ENCODE measurements at places on chromosomes 1 and 21. TPM values are rescaled to one million over a fixed set of nuclear protein-coding genes. Genes with fewer than 3 reads are reported as not detected.

Gene GJA5
- 17.9 TPM for polyA plus RNA-seq

- DNase-seq: no peak
Measured at GRCh38 chr1:26327956-26328362, 10.2 kb downstream of the CD52 start.

Gene SESN2
- 16.2 TPM for polyA plus RNA-seq

GRCh38 chr1:248688527-248689298 is 13.9 kb downstream of the OR14I1 start:
- no peak for DNase-seq

DNA sequence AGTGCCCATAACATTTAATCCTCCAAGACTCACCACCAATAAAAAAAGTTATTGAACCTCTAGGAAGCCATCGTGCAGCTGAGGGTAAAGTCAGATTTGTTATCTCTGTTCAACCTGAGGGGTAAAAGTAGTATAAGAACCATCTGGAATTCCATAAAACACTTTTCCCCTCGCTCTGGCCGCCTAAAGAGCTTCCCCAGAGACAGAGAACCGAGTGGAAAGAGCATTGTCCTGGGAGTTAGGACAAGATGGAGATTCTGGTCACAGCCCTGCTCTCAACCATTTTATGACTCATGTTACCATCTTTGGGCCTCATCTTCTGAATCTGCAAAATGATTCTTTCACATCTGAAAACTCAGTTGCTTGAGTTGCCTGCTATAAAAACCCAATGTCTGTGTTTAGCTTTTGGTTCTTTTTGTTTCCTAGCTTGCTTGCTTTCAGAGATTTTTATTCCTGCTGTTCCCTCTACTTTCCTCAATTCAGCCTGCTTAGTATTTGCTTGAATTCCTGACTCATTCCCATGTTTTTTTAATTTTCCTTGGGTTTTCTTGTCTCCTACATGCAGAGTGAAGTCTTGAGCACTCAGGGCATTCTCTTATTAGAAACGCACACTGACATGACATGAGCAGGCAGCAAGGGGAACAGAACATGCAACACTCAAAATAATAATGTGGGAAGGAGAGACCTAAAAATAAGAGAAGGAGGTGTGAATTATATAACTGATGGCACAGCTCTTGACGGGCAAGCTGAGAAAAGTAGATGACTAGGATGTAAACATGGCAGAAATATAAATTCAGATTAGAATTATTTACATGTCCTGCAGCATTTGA is 1.7 kb downstream of the EPHX4 start:
- DNase-seq: no peak

GRCh38 chr1:241799416-241799815 is 48.6 kb upstream of the EXO1 start:
- no peak for DNase-seq

GRCh38 chr1:83490988-83491387 is 507.9 kb downstream of the TTLL7 start:
- DNase-seq: no peak

- no peak for DNase-seq
Measured at GRCh38 chr21:33650929-33651509, 8.7 kb downstream of the ITSN1 start.

- no peak for DNase-seq
Measured at GRCh38 chr1:3074297-3074741, 5.3 kb downstream of the PRDM16 start.

DNA sequence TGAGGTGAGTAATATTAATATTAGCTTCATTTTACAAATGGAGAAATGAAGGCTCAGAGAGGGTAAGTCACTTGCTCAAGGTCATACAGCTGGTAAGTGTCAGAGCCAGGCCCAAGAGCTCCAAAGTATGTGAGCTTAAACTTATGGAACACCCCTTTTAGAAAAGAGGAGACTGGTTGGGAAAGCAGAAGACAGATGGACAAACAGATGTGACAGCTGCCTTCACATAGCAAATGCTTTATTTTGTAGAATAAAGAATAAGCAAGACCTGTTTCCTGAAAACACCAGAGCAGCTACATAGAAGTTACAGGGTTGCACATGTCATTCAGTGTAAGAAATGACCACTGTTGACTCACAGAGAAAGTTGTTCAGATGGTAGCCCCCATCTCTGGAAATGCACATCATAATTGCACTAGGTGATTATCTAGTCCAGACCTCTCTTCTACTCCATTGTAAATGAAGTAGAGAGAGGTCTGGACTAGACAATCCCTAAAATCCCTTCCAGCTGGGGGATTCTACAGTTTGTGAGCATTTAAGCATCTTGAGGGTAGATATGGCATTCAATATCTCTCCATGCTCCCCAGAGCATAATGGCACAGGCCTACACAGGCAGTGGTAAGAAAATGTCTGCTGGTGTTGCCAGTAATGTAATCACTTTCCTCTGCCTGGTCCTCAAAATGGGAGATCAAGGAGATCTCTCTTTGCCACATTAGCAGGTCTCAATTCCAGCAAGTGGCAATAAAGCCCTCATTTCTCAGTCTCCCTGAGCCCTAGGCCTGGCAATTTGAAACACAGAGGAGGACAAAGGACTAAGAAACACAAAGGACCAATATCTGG is 188.2 kb upstream of the FGGY start:
- DNase-seq: no peak

Gene SYT14
- 0.39 TPM for polyA plus RNA-seq

Gene GUCA2B
- polyA plus RNA-seq: not detected

DNA sequence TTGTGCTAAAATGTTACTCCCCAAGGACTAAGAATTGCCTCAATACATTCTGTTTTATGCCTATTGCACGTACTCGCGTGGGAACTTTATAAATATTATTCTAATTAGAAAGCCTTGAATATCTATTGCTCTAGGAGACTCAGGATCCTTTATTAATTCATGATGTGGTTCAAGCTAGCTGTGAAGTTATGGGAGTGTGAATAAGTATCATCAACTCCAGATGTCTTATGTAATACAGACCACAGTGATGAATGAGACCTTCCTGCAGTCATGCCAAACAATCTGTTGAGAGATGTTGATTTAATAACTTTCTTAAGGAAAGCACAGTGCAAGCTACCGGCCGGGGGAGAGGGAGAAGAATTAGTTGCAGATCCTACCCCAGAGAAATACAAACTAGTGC is 519.2 kb upstream of the ZP4 start:
- no peak for DNase-seq

DNA sequence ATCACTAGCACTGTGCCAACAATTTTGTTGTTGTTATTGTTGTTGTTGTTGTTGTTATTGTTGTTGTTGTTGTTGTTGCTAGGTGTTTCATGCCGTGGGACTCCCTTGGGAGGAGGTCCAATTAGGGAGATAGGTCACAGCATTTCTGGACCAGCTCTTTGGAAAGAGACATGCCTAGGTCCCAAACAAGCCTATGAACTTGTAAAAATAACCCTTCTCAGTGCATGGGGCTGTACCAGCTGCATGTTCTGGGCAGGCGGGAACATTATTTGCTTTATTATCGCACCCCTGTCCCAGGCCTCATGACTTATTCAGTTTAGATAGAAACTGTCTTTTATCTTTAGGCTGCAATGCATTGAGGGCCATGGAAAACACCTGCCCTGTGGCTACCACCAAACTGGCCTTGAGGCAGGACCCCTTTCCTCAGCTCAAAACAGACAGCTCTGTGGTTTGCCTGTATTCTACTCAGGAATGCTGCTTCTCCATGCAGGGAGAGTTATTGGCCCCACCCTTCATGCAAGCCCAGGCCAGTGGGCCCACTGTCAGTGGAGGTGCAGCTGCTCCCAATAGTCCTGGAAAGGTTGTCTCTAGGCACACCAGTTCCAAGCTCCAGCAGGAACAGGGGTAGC is 386.5 kb upstream of the BRINP3 start:
- DNase-seq: no peak

GRCh38 chr1:8239306-8240023 is 78.4 kb upstream of the SLC45A1 start:
- no peak for DNase-seq

GRCh38 chr1:25740071-25740470 is 59.9 kb upstream of the SELENON start:
- DNase-seq: no peak

- DNase-seq: no peak
Measured at GRCh38 chr1:43511394-43511793, 19.3 kb upstream of the PTPRF start.

Gene CHRM3
- polyA plus RNA-seq: 6.8 TPM

Gene CLCNKB
- polyA plus RNA-seq: 63.6 TPM

DNA sequence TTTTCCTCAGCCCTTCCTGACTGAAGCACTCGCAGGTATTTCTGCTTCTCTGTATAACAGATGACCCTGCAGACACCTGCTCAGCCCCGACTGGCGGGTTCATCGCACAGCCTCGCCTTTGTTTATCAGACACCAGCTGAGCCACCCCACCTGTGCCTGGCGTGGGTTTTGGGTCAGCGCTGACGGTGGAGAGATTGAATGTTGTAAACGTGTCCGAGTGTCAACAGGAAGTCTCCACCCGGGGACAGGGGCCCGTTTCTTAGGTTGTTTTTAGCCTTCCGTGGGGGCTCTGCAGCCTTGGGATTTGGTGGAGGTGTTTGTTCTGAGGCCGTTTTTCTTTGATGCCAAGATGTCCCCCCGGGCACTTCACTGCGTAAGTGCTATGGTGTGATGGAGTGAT is 60.1 kb downstream of the COL18A1 start:
- DNase-seq: no peak

DNA sequence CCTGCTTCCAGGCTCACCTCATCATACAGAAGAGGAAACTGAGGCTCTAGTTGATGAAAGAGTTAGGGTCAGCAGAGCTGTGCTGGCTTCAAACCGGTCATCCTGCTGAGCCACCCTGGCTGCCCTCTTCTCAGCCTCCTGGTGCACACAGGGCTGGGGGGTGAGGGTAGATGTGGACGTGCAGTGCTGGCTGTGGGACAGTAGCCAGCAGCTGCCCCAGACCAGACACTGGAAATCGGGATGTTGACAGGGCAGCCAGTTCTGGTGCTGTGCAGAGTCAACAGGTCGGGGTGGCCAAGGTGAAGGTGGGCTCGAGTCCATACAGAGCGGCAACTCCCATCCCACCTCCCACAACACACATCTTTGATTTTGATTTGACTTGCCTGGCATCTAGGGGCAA is 1.5 kb upstream of the CLCNKA start:
- DNase-seq: no peak

DNA sequence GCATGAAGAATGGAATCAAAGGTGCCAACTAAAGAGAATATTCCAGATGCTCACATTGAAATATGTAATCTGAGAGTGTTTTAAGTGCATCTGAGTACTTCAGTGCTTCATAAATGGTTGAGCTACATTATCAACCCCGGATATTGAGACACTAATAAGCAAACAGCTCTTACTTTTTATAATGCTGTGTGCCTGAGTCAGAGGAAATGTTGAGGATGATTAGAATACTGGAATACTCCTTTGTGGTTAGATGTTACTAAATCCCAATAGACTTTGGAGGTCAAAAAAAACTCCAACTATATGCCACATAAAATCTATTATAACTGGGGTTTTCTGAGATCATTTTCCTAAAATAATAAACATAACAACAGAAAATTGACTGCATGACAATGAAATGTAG is 12.5 kb upstream of the KCNA3 start:
- no peak for DNase-seq

Data from left renal pelvis (tissue), 4 donors.